ENCODE measurements at places on chromosomes 2 and 18.

DNA sequence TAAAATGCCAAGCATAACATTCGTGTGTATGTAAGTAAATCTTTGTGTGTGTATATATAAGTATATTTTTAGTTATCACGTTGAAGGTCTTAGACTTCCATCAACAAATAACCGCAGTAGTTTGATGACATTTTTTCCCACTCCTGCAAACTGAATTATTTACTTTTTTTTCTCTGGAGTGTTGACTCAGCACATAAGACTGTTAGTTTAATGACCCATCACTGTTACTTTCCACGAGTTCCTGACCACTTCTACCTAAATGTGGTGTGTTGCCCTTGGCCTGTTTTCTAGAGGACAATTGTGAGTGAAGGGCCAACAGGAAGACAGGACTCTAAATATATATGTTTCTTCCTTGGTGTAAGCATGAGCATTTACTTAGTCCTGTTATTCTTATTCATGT lies 71.3 kb upstream of the TXNDC2 start:
- no peak for DNase-seq

DNA sequence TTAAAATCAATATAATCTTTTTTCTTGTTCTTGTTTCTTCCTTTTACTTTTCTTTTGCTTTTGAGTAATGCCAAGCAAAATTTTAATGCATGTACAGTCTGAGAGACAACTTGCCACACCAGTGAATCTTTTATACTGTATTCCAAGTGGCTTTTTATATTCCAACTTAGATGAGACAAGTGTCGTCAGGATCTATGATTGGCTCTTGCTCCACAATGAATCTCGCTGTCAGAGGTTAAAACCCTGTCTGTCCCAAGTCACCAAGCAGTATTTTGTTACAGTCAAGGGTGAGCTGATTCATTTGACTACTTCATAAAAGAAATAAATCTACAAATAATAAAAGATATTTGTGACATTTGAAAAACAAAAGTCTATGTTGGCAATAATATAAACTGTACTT lies at the start of gene MSTN:
Gene MSTN, minus strand, starts transcription at position 129 of the 400 bp plus-strand sequence. CDS start 133 bp downstream, outside the sequence.
- no peak for DNase-seq

GRCh38 chr18:68177807-68178702 lies 536.9 kb downstream of the TMX3 start:
- no peak for DNase-seq

DNA sequence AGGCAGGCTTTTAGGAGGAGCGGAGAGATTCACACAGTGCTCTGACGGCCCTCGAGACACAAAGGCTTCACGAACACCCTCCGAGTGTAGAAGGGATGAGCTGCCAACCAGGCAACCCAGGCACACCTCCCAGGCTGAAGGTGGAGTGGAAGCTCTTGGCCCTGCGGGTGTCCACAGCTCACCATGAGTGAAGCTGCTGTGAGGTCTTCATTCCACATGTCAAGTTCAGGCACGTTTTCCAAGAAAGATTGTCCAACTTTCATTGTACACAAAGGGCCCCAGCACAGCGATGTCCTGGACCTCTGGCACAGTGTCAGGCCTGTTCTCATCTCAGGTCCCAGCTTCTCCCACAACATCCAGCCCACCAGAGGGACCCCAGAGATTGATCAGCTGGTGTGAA lies 13.4 kb downstream of the PARD6G start:
- DNase-seq = no peak

GRCh38 chr2:73386342-73386868 lies 769 bp downstream of the ALMS1 start:
- no peak for DNase-seq

DNA sequence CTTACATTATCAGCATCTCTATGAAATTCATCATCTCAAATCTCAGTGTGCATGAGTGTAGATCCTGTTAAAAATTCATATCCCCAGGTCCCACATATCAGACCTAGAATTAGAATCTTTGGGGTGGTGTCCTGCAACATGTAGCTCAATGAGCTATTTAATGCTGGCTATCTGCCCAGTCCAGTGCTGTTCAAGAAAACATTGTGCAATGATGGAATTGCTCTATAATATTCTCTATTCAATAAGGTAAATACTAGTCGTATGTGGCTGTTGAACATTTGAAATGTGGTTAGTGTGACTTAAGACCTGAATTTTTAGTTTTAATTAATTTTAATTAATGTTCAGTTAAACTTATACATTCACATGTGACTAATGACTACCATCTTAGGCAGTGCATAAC lies 127.4 kb downstream of the NOL4 start:
- no peak for DNase-seq

DNA sequence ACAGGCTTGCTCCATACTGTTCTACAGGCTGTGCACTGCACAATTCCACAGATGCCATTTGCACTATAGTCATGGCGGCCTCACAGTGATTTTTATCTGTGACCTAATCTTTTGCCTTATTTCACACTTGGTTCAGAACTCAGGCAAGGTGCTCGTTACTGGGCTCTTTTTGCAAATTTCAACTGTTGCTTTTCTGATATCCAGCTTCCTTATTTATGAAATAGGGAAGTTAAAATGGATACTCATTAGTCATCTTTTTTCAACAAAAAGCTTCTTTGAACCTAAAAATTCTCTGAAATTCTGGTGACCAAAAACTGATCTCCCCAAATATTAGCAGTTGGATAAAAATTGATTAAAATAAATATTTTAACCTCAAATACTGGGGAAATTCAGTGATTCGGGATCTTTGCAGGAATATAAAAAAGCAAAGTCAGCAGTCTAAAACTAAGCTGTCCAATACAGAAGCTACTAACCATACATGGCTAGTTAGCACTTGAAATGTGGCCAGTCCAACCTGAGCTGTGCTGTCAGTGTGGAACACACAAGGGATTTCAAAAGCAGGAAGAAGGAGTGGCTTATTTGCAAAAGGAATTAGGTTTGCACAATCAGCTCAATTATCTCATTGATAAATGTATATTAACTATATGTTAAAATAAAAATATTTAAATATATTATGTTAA lies 134.4 kb downstream of the COL4A4 start:
- DNase-seq = no peak

Data from esophagus squamous epithelium (tissue), 5 donors.